ENCODE measurements at places on chromosomes 3 and 15.

DNA sequence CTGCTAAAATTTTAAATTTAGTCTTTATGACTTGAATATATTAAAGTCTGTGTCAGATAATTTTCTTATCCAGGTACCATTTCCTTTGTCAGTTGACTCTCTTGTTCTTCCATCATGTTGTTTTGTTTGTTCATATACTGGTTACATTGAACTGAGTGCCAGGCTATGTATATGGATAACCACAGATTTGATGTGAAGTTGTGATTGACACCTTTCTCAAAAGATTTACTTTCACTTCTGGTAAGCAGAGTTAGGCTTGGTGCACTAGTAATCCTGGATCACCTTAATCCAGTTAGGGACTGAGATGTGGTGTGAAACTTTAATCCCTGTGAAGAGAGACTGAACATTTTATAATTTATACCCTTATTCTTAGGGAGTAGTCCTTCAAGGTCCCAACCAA is 99.4 kb downstream of the ADAM10 start:
- DNase-seq, result no peak

DNA sequence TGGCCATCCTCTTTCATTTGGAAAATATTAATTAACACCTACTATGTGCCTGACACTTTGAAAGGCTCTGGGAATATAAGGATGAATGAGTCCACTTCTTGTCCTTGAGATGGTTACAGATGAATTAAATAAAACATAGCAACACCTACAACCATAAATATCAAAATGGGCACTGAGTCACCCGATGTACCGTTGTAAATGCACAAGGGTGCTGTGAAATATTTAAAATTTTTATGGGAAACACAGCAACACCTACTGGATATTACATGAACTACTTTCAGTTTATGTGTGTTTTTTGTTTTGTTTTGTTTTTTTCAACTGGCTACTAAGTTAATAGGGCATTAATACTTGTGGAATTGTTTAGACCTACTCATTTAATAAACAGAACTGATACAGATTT is 239.0 kb upstream of the NAALADL2 start:
- no peak for DNase-seq

DNA sequence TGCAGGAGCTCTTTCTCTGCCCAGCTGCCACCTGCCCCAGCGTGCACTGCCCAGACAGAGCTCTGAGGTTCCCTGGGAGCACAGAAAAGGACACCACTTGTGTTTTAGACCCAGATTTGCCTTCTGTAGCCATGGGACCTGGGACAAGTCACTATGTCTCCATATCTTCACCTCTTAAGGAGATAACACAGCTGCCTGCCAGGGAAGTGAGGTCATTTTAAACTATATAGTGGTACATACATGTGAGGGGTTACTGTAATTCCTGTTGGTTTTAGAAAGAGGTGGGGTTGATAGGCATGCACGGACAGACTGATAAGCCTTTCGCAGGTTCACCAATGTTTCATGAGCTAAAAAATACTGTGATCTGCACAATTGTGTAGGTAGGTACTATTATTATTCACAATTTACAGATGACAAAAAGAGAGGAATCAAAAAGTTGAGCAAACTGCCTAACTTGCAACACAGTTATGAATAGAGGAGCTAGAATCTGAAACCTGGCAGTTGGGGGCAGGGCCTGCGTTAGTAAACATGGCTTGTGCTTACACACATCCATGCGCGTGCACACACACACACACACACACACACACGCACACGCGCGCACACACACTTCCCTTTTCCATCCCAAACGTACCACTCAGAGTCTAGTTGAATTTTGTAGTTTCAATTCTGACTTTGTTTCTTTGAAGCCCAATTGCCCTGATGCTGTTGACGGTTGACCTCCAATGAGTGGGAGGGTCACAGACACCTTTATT is 193.6 kb downstream of the FAM43A start:
- no peak for DNase-seq

DNA sequence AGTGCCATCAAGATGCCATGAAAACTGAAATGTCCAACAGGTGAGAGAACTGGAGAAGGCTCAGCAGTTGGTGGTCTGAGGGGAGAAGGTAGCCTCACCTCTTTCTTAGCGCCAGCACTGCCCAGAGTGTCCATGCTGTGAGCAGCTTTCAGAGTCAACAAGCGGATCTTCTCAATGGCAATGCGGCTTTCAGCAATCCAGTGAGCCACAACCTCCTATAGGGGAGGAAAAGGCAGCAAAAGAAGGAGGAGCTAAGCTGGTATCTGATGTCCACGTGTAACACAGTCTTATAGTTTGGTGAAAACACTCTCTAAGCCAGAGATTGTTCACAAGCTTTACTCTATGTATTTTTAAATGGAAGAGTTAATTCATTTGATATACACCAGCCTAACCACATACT is 36.1 kb upstream of the ACKR4 start:
- DNase-seq, result no peak

GRCh38 chr15:88810446-88810845 is 7.2 kb downstream of the ACAN start:
- DNase-seq, result no peak

- DNase-seq, result no peak
Observed at GRCh38 chr3:103127098-103127630, 692.3 kb downstream of the ZPLD1 start.

DNA sequence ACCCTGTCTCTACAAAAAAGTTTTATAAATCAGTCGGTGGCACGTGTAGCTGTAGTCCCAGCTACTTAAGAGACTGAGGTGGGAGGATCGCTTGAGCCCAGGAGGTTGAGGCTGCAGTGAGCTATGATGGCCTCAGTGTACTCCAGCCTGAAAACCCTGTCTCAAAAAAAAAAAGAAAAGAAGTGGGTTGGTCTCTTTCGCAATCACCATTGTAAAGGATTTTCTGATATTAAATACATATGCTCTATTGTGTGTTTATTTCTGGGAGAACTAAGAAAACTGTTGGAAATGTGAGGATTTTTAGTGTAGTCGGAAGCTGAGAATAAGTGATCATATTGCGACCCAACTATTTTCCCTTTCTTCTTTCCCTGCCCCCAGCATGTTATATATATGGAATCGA is 7.5 kb downstream of the ZNF710 start:
- DNase-seq, result no peak

DNA sequence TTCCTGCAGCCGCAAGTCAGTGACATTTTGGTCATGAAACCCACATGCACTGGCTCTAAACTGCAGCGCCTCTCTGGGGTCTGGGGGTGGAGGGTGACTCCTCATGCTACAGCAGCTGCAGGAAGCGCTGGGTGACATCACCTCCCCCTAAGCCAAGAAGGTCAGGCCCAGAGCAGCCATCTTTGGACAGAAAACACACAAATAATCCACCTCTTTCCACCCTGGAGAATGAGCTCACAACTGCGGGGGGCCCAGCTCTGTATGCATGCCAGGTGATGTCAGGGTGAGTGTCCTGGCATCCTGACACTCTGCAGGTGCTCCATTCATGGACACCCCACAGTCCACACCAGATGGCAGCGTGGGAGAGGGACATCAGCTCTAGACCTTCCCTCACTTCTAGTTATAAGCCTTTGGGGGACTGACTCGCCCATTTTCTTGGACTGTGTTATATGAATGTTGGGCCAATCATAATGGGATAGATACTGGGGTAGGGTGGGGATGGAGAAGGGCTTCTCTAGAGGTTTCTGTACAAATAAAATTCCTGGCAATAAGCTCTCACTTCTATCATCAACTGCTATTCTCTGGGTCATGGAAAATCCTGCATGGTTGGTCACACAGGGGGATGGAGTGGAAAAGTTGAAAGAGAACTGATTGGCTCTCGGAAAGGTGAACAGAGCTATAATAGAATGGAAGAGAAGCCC is 70.7 kb upstream of the THBS1 start:
- no peak for DNase-seq

DNA sequence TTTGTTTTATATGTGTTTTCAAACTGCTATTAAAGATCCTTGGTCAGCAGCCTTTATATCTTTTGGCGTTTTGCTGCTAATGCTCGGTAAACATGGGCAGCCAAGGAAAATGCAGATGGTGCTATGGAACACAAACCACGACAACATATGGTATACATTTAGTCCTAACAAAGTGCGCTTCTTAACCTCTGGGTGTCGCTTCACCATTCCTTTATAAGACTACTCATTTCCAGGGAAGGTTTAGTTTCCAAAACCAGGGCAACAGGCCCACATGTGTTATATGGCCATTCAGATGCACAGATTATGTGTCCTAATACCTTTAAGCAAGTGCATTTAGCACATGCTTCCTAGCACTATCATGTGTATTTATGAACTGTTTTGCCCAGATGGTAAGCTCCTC is 14.7 kb downstream of the SHOX2 start:
- DNase-seq, result no peak

- no peak for DNase-seq
Observed at GRCh38 chr15:33903661-33904060, 64.6 kb upstream of the CHRM5 start.

All from activated naive CD8-positive, alpha-beta T cell treated with anti-CD3 and anti-CD28 coated beads, Interleukin-2, amount 50 U/mL, for 24 hours (primary cell).